ENCODE measurements at places on chromosomes 5 and 9. TPM values are rescaled to one million over a fixed set of nuclear protein-coding genes. Genes with fewer than 3 reads are reported as not detected.

Gene GRM6
- total RNA-seq, result not detected

Gene DMRT2
- total RNA-seq, result not detected

Gene PPIC
- total RNA-seq, result 26.3 TPM

Gene SLC34A3
- not detected for total RNA-seq

Gene LRRC26
- total RNA-seq, result not detected

Gene IL9
- not detected for total RNA-seq

Gene SPATA6L
- 1.8 TPM for total RNA-seq

Gene EGR1
- 0.80 TPM for total RNA-seq

Gene CXCL14
- not detected for total RNA-seq

Gene GNAQ
- total RNA-seq, result 79.3 TPM

Gene OTP
- total RNA-seq, result not detected

Gene GPR151
- not detected for total RNA-seq

Gene LCN1
- total RNA-seq, result not detected

Gene CRAT
- 27.7 TPM for total RNA-seq

Gene PCDHB3
- 0.27 TPM for total RNA-seq

Gene GKAP1
- total RNA-seq, result 5.4 TPM

Gene OR13F1
- not detected for total RNA-seq

Data from thoracic aorta endothelial cell (primary cell).